RKO (cell line): ENCODE measurements at places on chromosomes 7 and 10.

- DNase-seq = no peak
Observed at GRCh38 chr10:99569253-99569939, 36.7 kb downstream of the NKX2-3 start.

DNA sequence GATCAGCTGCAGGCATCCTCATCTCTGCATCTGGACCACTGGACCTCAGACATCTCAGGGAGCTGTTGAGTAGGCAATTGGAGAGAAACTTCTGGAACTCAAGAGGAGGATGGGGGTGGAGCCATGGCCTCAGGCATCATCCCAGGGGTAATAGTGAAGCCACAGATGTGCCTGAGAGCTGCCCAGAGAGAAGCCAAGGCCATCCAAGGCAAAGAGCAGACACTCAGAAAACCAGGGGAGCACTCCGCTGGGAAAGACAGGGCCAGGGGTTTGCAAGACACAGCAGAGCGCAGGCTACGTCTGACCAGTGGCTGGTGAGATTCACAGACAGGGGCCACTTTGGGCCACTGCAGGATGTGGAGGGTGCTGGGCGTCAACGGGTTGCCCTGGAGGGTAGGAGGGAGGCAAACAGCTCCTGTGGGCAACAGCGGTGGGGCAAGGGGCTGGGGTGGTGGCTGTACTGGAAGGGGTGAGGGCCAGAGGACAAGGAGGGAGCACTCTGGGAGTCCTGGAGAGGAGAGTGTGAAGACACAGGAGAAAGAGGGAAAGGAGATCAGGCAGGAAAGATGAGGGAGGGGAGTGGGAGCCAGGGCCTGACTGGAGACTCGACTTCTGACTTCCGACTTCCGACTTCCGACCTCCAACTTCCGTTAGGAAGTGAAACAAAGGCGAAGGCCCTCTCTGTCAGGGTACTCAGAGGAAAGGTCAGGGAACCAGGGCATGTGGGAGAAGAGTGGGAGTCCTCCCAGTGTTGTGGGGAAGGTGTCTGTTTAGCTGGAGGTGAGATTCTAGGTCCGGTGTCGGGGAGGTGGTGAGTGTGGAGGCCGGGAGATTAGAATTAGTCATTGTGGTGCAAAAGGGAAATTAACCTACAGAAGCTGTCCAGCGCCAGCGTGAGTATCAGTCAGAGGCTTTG lies 69.7 kb upstream of the ANTXRL start:
- DNase-seq = no peak

DNA sequence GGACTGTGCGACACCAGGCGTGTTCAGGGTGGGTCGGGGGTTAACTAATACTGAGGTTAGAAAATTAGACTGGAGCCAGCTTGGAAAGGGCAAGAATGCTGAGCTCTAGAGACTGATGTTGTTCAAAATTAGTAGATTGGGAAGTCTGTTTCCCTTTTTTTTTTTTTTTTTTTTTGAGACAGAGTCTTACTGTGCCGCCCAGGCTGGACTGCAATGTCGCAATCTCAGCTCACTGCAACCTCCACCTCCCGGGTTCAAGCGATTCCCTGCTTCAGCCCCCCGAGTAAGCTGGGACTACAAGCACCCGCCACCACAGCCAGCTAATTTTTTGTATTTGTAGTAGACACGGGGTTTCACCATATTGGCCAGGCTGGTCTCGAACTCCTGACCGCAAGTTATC lies 2.7 kb upstream of the CPVL start:
- DNase-seq = no peak

GRCh38 chr10:118818621-118819221 lies 64.0 kb upstream of the CACUL1 start:
- DNase-seq = no peak

DNA sequence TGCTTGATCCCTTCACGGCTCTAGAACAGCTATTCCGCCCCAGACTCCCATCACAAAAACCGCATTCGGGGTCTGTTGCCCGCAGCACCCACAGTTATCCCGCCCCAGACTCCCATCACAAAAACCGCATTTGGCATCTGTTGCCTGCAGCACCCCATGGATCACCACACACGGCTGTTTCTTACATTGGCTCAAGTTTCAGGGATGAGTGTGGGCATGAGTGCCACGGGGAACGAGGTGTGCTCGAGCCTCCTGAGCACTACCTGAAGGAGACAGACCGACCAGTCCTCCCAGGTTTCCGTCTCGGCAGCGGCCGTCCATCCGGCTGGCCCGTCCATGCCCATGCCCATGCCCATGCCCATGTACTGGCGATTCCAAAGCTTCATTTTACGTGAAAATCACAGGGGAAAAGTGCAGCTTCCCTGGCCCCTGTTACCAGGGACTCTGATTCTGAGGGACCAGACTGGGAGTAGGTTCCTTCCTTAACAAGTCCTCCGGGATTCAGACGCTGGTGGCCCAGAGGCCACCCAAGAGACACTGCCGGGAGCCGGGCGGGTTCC lies 66.4 kb upstream of the INSIG1 start:
- DNase-seq = no peak

DNA sequence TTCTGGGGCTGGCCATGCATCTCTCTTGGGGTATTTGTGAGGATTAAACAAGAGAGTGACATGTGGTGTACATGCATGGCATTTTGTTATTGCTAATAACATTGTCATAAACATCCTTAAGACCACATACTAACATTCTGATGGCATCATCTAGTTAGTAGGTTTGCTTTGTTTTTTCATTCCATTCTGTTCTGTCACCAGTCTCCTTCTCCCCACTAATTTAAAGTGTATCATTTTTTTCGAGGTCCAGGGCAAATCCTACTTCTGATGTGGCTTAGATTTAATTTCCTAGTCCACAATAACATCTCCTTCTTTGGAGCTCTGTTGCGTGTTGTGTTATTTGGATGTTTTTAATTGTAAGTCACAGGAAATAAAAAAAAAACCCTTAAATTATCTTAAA lies 248.1 kb downstream of the LRMDA start:
- no peak for DNase-seq

DNA sequence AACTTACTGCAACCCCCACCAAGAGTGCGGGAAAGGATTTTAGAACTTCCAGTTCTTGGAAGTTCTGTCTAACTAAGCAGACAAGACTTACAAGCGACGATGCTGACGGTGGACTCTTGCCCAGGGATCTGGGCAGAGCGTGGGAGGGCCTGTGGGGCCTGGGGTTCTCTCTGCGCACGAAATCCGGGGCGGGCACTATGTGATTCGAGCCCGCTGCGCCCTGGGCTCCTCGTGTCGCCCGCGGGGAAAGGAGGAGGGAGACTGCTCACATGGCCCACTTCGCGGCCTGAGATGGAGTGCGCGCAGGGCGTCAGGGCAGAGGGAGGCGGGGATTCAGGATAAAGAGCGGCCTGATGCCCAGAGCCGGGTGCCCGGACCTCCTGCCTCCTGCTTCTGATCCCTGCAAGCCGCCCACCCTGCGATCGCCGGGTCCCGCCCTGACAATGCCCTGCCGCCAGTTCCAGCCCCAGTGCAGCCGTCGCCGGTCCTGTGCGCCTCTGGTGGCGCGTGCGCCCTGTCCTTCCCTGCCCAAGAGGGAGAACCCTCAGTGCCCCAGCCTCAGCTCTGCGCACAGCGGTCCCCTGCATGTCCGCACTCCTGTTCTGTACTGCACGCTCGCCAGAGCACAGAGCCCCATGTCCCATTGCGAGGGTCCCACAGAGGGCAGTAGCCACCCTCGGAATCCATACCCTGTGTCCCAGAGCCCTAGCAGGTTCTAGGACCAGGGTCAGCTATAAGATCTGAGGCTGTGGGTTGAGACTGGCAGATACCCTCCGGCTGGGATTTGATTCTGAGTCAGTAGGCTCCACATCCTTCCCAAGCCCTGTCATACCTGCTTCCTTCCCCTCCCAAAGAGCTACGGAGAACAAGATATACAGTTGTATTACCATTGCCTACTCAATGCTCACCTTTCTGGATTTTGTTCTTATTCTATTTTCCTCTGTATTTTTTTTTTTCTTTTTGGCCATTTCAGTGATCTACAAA lies 99.4 kb upstream of the TMEM106B start:
- no peak for DNase-seq

DNA sequence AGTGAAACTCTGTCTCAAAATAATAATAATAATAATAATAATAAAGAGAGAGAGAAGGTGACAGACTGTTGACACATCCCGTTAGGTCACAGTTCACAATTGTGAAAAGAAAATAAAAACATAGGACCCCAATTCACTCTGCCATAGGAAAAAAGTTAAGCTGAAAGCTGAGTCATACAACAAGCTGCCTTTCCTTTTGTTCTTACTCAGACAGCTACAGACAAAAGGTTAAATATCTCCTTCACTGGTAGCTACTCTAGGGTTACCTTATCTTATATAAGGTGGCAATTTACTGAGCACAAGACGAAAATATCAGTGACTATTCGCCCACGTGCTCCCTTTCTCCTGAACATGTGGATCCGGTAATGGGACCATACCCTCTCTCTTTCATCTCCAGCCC lies 17.5 kb downstream of the TUBAL3 start:
- no peak for DNase-seq

DNA sequence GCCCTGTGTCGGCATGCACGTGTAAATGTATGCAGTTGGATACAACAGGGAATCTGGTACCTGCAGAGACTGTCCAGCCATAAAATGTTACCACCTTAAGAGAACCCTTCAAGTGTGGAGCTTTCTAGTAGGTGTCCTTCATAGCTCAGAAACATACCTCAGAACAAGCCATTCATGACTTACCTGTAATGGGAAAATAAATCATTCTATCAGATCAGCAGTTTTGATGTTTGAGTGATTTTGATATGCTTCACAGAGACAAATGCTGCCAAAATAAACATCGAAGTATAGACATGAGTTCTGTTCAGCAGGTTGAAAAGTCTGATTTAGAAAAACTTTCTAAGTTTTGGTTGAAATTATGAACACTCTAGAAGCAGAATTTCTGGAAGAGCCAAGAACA lies 33.5 kb upstream of the UMAD1 start:
- DNase-seq = no peak

- no peak for DNase-seq
Observed at GRCh38 chr10:48233559-48234005, 40.9 kb downstream of the FRMPD2 start.

DNA sequence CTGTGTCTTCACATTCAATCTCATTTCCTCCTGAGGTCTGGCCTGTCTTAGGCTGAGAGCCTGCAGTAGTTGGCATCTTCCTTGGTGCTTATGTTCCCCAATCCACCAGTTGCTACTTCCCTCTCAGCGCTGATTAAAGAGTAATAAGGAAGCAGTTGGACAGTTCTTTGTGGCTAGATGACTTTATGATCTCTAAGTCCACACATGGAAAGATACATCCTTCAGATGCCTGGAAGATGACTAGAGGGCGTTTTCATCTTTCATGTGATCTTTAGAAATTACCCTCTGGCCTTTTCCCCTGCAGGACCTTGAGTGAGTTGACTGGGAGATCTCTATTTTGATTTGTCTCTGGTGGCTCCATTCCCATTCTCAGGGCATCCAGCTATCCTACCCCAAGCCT lies 204.5 kb downstream of the GRM3 start:
- DNase-seq = no peak

GRCh38 chr7:106152313-106152665 lies 40.2 kb upstream of the SYPL1 start:
- no peak for DNase-seq

DNA sequence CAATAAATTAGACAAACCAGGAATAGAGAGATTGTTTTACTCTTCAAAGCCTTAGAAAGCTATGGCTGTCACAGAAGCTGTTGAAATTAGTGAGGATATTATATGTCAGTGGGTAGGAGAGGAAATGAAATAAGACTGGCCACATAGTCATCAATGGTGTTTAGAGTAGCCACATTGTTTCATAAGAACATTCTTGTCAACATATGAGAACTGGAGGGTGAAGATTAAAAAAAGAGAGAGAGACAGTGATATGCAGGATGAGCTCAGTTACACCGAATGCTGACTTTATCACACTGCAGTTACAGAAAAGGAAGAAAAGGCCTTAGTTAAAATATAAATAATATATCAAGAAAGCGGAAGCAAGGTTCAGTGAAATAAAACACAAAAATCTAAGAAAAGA lies 412.0 kb downstream of the CNTNAP2 start:
- no peak for DNase-seq

DNA sequence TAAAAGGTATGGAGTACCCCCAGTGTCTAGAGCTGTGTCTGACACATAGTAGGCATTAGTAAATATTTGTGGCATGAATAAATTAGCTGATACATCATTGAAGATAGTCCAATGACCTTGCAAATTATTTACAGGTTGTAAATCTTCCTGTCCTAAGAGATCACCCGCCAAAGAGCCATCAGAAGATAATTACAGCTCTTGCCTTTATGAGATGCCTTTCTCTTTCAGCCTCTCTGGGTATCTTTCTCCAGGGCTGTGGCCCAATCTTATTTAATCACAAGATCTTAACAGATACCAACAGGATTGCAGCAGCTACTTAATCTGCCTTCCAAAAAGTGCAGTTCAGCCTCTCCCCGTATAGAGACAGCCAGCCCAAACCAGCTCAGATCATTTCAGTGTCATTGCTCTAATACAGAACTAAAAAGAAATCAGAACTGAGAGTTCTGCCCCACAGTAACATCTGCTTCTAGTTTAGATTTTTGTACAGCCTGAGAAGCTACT lies 41.5 kb downstream of the MYOF start:
- DNase-seq = no peak

- no peak for DNase-seq
Observed at GRCh38 chr10:1523221-1523620, 214.1 kb downstream of the ADARB2 start.

- no peak for DNase-seq
Observed at GRCh38 chr7:140389445-140389844, 8.9 kb downstream of the SLC37A3 start.

GRCh38 chr10:84221916-84222315 lies 3.4 kb downstream of the LRIT2 start:
- no peak for DNase-seq

- DNase-seq = no peak
Observed at GRCh38 chr7:43621729-43622448, 39.0 kb downstream of the STK17A start.

GRCh38 chr7:47232751-47233412 lies 349.0 kb downstream of the TNS3 start:
- DNase-seq = no peak

DNA sequence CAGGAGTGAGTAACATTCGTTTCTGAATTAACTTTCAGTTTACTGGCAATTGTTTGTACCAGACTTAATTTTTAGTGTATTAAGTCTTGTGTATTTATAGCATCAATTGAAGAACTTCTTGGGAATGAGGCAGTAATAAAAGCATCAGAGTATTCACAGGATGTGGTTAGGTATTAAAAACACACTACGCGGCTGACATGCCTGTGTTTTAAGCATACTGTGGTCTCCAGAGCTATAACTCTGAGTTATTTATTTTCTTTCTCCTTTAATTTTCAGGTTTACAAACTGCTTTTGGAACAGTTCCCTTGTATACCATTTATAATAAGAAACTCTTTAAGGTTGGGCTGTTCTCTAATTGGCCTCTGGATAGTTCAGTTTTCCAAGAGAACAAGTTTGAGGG lies 626.1 kb upstream of the NRG3 start:
- DNase-seq = no peak

DNA sequence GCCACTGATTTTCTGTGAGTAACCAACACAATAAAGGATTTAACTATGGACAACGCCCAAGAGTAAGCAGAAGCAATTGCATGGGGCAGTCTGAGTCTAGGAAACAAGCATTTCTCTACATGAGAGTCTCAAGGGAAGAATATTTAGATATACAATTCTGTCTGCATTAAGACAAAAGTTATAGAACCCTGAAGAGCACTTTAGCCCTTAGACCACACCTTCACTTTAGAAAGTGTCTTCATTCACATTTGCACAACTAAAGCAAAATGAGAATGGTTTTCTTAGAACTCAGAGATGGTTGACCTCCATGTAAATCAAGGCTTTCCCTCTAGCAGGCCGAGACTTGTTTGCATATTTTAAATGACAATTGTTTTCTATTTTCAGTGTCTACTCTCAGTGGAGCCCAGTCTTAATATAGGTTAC lies 25.5 kb upstream of the TRIM24 start:
- no peak for DNase-seq

GRCh38 chr7:82114237-82114636 lies 329.3 kb downstream of the CACNA2D1 start:
- no peak for DNase-seq
